ENCODE measurements at places on chromosomes 5 and 9.

- DNase-seq, result no peak
These were observed 145.8 kb downstream of the ZDHHC21 start for GRCh38 chr9:14547245-14548060.

- DNase-seq, result no peak
These were observed 31.6 kb downstream of the B4GALT1 start for GRCh38 chr9:33135470-33135958.

DNA sequence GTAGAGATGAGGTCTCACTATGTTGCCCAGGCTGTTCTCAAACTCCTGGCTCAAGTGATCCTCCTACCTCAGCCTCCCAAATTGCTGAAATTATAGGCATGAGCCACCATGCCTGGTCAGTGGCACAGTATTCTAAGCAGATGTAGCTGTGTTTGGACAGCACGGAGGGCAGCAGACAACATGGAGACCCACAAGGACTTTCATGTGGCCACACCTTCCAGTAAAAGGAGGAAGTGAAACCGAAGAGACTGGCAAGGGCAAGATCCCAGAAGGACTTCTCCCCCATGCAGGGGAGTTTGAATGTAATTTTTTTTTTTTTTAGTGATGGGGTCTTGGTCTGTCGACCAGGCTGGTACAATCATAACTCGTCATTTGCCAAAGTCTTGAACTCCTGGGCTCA, 172.2 kb downstream of the TRPM3 start:
- no peak for DNase-seq

GRCh38 chr9:109861499-109861898, 81.5 kb downstream of the PALM2AKAP2 start:
- DNase-seq, result no peak

DNA sequence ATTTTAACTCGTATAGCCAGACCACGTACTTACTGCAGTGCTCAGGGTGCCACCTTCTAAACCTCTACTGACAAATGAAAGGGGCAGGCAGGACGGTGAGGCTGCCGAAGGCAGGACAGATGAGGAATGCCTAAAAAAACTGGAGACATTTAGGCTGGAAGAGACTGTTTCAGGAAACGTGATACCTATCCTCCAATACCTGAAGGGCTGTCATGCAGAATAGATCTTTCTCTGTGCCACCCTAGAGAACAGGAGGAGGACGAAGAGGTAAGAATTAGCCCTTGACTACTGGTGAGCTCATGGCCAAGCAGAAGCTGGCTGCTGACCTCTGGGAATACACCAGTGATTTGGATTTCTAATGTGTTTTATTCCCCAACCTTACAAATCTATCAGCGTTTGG, 139.4 kb downstream of the EFNA5 start:
- no peak for DNase-seq

DNA sequence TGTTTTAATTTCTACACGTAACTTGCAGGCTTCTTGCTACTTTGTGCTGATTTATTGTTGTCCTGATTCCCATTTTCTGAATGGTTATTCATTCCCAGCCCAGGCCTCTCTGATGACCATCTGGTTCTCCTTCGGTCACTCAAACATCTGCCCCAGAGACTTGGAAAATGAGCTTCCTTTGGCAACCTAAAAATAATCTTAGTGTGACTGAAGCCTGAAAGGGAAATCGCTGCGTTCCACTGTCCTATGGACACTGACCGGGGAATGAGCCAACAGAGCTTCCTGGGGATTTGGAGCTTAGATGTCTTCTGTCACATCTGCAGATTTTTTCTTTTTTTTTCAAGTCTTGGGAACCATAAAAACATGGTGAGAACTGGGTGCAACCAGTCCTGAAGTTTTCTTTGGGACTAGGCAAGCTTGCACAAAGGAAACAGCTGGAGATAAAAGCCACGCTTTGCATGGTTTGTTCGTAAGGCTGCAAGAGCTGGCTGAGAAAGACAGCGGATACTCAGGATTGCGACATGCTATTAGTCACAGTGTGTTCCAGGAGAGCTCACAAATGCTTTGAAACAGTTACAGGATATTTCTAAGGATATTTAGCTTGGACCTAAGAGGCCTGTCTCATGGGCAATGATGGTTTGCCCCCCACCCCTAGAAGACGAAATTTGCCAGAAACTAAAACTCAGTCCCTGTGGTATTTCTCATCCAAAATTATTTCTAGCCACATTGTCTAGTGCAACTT, 146.2 kb downstream of the GOLPH3 start:
- DNase-seq, result no peak

GRCh38 chr5:34624691-34625090, 31.4 kb upstream of the RAI14 start:
- DNase-seq, result no peak

DNA sequence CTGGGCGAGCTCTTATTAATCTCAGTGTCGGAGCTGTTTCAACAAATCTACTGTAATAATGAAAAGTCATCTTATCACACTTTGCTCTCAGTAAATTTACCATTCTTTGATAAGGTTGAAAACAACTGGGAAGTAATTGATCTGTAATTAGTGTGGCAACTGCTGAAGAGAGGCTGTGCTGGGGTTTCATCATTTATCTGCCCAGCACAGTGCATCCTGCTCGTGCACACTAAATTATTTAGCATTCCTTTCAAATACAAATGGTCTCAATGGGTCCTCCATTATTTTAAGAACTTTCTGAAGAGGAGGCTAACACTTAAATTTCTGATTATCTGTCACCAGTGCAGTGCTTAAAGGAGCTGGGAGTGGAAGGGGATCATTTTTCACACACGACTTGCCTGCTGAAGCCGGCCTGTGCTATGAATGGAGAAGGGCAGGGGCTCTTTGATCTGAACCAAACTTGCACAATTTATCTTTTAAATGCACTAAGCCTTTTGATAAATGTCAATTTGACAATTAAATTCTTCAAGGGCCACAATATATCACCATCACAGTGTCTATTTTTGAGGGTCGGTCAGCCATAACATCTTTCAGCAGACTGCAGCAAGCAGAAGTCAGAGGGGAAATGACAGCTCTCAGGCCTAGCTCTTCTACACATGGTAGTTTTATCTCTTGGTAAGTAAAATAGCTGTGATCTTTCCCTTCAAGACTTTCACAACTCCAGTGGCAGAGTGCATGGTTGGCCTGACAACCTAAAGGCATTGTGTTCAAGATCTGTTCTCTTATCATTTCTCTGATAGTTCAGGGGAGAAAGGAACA, 106.4 kb upstream of the EFNA5 start:
- DNase-seq, result no peak

DNA sequence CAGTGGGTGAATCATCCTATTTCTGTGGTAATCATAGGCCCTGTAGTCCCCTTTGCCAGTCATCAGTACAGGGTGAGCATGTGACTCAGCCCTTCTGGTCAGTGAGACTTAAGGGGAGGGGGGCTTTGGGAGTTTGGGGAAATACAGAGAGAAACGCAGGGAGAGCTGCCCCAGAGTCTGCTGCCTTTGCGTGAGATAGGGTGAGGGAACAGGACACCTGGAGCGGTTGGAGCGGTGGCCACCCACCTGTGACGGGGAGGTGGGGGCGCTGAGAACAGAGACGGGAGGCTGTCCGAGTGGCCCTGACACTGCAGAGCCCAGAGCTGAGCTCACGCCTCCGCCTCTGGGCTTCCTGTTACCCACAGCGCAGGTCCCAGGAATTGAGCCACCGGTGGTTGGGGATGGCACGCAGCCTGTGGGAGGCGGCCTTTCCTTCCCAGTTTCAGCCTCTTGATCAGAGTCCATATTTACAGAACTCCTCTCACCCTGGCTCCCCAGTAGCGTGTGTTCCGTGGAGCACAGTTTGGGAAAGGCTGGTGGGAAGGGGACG, 92.0 kb upstream of the ERCC6L2 start:
- no peak for DNase-seq

DNA sequence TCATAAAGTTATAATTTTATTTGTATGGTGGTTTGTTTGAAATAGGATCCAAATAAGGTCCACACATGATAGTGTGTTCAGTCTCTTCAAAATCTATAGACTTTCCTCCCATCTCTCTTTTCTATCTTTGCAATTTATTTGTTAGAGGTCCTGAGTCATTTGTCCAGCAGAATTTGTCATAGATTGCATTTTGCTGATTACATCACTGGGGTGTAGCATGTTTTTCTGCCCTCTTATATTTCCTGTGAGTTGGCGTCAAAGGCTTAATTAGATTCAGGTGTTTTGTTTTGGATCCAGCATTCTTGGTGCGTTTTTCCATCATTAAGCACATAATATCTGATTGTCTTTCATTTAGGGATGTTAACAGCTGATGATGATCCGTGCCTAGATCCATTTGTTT, 15.0 kb downstream of the CYFIP2 start:
- DNase-seq, result peak; percentile 36

DNA sequence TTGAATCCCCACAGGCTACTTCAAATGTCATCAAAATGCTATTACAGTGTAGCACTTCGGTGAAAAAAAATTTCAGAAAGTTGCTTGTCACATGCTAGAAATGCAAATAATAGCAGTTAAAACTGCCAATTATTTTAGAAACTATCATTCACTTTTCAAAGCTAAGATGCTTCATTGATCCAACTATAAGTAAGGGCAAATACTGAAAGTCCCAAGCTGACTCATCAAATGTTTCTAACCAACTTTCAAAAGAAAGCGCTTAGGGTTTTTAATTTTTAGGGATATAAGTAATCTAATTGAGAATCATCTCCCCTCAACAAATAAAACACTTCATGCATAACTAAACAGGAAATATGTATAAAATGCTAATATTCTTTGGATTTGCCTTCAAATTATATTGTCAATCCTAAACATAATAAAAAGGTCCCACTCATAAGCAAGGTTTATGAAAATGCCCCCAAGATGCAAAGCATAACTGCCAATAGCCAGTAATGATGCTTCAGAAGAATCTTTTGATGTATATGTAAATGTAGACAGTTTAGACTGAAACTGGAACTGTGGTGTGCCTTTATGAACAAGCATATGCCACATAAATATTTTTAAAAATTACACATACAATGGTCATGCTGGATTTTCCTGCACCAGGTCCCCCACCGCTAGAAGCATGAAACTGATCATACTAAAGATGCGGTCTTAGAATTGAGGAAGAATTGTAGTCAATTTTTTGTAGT, 12.2 kb downstream of the ACTL7A start:
- no peak for DNase-seq

DNA sequence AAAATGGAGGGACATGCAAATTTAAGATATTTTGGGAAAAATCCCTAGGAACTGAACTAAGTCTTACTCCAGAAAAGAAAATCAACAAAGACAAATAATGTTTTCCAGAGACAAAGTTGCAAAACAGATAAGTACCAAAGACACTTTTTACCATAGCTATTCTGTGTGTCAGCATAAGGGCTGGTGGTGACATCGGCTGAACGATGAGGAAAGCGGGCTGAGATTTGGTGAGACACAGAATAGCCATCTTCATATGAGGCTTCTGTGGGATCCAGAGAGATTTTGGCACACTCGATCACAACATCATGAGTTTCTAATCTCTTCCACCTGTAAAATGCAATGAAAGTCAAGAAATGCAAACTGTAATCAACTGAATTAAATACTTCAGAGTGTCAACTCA, 32.3 kb downstream of the TSC1 start:
- DNase-seq, result no peak

DNA sequence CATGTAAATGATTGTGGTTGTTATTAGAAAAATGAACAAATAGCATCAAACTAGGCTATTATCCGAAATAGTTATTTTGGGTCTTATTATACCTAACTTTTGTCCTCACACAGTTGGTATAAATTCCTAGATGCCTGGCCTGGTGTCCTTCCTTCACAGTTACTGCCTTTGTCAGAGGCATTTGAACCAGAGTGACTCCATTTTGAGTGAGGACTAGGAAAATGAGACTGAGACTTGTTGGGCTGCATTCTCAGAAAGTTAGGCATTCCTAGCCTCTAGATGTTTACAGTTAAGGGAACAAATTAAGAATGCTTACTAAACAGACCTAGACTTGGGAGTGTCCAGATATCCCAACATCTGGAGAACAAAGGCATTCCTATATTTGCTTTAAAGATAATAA, 283.5 kb upstream of the C9orf72 start:
- no peak for DNase-seq

- no peak for DNase-seq
These were observed 167.7 kb upstream of the NMUR2 start for GRCh38 chr5:152572812-152573211.

DNA sequence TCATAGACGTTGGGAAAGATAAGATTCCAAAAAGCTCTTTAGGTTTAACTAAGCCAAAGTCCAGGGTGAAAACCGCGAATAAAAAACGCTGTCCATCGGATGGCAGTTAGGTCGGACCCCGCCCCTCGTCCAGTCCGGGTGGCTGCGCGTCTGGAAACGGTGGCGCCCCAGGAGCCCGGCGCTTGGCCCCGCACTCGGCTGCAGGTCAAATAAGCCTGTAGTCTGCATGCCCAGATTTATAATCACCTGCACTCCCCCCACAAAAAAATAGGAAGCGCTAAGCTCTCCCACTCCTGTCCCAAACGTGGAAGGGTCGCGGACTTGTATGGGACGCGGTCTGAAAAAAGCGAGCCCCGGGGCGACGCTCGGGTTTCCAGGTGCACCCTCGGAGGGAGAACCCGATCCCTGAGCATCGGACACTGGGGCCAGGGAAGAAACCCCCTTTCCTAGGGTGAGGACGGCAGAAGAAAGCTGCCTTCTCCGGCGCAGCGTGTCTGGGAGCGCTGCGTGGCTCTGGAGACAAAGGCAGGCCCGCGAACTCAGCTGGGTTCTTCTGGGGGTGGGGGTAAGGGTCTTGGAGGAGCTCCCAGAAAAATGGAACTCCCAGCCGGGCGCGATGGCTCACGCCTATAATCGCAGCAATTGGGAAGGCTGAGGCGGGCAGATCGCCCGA, 923 bp upstream of the ZBTB5 start:
- DNase-seq, result no peak

GRCh38 chr9:68489646-68490045, 51.0 kb downstream of the TMEM252 start:
- DNase-seq, result no peak

DNA sequence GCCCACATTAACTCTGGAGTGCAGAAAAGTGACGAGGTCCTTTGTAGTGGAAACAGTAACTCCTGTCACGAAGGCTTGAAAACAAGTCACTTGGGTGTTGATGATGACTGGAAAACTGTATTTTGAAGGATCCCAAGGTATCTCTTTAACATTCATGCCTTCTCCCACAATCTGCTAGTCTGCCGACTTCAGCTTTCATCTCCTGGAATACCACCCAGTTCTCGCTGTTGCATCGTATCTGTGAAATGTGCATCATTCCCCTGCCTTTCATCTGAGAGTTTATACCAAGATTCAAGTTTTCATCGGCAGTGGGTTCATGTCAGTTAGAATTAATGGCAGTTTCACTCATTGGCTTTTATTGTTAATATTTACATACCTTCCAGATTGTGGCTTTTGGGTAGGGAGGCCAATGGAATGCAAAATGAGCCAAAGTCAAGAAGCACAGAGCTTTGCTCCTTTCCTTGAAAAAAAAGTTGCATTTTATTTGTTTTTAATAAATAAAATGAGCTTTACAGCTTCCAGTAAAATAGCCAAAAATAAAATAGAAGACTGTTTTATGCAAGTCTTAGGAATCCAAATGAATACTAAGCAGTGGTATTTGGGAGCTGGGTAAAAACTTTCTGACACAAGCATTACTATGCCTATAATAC, 575.2 kb upstream of the WWC1 start:
- no peak for DNase-seq

GRCh38 chr9:37302277-37302676, 120.2 kb upstream of the GRHPR start:
- DNase-seq, result peak; percentile 63

GRCh38 chr5:152422081-152422480, 17.0 kb upstream of the NMUR2 start:
- DNase-seq, result no peak

GRCh38 chr5:82331557-82331956, 53.4 kb upstream of the RPS23 start:
- DNase-seq, result no peak

- no peak for DNase-seq
These were observed 942 bp upstream of the NRG2 start for GRCh38 chr5:140044041-140044440.
